ENCODE measurements at places on chromosomes 3 and 15.

DNA sequence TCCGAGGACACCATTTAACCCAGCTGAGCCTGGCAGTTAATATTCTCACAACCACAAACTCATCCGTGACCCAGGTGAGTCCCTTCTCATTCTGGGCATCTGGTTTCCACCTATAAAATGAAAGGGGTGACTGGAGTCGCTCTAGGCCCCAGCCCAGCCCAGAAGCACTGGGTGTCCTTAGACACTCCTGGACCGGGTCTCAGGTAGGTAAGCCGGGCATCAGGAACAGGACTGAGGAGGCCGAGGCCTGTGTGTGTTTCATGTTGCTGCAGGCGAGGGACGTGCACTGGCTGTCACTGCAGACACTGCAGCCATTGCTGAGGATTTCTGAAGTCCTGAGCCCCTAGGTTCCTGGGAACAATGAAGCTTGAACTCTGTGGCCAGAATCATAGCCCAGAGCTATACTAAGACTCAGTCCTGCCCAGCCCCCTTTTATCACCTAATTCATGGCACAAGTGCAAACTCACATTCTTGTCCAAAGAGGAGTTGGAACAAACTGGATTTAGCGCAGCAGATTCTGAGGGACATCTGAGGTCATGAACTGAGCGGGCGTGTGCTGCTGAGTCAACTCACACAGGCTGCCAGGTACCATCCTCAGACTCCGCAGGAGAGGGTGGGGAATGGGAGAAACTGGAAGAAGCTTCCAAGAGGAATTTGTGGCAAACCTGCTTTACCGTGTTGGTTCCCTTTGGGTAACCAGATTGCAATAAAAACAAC, 184.9 kb downstream of the FAM43A start:
- DNase-seq, result no peak

DNA sequence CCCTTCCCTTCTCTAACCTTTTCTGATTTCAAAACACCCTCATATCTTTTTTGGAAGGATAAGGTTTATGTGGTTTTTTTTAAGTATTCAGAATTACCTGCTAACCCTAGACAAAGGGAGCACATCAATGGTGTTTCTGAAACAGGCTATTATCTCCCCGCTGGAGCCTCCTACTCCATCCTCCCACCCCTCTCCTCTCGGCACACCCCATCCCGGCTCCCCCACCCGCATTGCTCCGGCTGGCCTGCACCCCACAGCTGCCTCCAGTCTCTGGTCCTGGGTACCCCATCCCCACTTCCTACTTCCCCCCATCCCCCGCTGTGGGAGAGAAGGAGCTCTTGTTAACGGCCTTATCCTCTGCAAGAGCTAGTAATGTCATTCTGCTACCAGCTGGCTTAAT, 59.2 kb downstream of the PDIA5 start:
- no peak for DNase-seq

- no peak for DNase-seq
Observed at GRCh38 chr15:62549345-62549970, 384.4 kb upstream of the C2CD4B start.

- DNase-seq, result no peak
Observed at GRCh38 chr3:186225603-186226002, 116.7 kb upstream of the ETV5 start.

DNA sequence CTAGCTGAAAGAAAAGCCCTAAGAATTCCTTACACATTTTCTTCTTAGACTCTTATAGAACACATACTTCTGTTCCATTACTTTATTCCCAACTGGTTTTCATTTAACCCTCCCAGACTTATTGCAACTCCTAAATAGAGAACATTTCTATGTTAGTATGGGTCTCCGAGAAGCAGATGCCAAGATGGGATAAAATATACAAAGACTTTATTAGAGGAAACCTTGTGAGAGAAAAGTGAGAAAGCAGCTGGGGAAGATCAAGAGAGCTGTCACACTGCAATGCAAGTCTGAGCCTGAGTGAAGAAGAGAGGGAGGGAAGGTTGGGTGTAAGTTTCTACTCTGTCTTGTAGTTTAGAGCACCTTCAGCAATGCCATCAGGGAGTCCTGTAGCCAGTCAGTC, 979.3 kb downstream of the IGSF11 start:
- DNase-seq, result no peak

GRCh38 chr15:34883633-34884032, 85.9 kb downstream of the AQR start:
- DNase-seq, result no peak

DNA sequence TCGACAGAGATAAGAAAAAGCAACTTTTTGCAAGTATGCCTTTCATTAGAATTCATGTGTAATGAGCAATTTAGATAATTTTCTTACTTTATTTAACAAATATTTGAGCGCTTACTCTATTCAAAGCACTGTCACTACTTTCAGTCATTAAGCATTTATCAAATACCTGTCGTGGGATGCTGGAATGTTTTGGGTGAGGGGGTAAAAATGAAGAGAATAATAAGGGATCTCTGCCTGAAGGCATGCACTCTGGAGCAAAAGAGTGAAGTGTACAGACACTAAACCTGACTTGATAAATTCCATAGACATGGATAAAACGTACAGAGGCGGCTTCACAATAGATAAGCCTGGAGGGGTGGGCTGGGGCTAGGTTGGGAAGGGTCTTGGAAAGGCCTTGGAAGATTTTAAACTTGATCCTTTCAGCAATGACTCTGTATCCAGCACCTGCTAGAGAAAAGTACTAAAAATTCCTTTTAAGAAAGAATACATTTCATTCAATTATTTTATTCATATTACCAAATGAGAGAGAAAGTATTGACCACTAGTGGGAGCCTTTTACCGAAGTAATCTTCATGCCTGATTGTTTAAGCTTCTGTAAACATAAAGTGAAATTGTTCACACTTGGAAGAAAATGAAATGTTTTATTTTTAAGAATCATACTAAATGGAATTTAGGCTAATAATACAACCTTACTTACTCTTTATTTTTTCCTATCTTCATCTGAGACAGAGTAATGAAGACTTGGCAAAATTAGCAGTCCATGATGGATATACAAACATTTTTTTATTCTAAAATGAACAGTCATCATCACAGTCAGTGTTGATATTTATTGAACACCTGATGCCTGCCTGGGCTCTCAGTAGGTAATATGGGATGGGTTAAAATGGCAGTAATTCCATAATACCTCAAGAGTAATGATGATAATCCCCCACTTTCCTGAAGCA, 113.2 kb downstream of the PPP2R3A start:
- DNase-seq, result peak; percentile 5

DNA sequence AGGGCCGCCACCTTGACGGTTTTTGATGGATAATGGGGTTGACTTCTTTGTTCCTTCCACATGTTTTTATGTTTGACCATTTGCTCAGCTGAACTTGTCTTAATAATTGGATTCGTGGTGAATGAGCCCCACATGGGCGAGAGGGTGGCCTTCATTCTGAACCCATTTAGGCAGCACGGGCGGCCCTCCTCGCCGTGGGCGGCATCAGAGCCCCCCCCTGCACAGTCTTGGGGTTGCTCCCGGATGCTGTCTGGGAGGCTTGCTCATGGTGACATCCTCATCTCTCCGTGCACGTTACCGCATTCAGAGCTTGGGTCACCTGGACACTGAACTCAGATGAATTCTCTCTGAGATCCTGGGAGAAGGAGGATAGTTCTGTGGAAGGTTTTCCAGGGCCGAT, 172.3 kb upstream of the OSBPL11 start:
- DNase-seq, result no peak

GRCh38 chr15:52227456-52227855, 36.3 kb upstream of the GNB5 start:
- peak; percentile 19 for DNase-seq

DNA sequence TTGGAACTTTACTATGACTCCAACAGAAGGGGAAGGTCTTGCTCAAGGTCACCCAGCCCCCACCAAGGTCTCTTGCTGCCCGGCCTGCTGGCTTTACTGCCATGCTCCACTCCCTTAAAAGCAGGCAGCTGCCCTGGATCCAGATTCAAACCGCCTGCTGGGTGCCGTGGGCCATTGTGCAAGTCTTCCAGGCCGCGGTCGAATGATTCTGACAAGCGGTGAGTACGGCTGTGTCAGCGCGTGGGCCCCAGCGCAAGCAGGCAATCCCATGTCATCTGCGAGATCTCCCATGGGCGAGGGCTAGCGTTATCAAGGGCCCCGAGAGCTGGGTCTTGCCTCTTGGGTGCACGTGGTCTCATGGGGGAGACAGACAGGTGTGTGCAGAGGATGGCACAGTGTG, 37.6 kb downstream of the CORO2B start:
- no peak for DNase-seq

DNA sequence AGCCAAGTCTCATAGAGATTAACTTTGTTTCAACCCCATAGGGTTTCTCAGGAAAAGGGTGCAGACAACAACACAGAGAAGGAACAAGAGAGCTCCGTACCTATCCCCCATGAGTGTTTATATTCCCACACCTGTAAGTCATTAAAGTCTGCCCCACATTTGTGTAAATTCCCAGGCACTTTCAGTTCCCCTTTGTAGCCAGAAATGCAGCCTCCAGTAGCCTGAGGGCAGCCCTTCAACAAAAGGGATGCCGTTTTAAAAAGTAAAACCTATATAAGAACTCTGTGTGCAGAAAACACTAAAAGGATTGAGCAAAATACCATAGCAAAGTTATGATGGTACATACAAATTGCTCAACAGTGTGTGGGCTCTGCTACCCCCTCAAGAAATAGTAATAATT, 59.7 kb upstream of the TMEM108 start:
- DNase-seq, result no peak

- peak; percentile 32 for DNase-seq
Observed at GRCh38 chr15:51621936-51622603, 501 bp downstream of the DMXL2 start.

DNA sequence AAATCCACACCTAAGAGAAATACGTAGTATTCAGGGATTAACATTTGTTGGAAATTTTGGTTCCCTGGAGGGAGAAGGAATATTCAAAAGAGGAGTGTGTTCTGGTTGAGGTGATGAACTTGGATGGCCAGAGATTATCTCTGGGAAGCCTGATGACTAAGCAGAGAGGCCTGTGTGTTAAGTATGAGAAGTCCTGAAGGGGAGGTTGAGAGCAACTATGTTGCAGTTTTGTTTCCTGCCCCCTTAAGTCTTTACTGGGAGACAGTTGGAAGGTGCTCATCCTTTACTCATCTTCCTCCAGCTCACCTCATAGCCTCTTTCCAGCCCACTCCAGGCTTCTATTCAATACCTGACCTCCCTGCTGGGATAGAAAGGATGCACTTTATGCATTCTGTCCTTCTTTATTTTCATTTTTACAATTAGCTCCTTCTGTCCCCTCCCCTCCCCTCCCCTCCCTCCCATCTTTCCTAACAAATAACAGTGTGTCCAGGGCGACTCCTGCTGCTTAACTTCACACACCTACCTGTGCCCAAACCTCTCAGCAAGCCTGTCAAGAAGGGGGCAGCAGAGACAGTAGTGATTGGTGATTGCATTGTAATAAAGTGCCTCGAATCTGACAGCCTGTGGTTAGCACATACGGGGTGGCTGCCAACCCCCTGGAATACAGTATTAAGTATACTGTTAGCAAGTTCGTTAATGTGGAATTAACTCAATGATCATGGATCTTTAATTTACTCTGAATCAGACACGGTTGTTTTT, 11.9 kb downstream of the RAP2B start:
- DNase-seq, result no peak

DNA sequence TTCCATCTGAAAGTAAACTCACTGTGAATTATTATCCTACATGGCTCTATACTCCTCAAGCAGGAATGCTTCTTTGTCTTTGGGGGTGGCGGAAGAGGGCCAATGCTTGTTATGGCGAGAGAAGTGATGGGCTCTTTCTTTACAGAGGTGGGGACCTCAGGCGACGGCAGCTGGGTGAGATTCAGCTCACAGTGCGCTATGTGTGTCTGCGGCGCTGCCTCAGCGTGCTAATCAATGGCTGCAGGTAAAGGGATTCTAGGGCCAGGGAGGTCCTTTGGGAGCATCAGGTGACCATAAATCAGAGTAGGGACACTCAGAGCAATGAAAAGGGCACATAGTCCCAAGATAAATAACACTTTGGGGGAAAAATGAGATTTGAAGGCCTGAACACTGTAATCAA, 39.0 kb downstream of the ESYT3 start:
- DNase-seq, result no peak

DNA sequence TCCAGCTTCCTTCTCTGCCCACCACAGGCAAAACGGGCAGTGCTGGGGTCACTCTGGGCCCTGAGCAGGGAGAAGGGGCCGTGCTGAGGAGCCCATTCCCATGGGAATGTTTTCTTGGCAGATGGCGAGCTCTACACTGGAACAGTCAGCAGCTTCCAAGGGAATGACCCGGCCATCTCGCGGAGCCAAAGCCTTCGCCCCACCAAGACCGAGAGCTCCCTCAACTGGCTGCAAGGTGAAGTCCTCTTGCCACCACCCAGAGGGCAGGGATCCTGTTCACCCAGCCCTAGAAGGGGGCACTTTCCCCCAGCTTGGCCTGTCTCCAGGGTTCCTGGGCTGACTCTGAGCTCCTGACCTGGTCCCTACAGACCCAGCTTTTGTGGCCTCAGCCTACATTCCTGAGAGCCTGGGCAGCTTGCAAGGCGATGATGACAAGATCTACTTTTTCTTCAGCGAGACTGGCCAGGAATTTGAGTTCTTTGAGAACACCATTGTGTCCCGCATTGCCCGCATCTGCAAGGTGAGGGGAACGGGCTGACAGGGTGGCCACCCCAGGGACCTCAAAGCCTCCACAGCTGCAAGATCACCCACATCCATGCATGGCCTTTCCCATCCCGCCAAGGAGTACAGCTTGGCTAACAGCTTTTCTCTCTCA, 12.4 kb downstream of the CIB1 start:
- DNase-seq, result peak; percentile 87

- no peak for DNase-seq
Observed at GRCh38 chr3:61940236-61940635, 378.9 kb downstream of the PTPRG start.

Data from frontal cortex (tissue), 4 donors.